ENCODE measurements at places on chromosomes 6 and 20.

GRCh38 chr6:169163411-169163901, 90.2 kb downstream of the THBS2 start:
- no peak for DNase-seq

- DNase-seq = no peak
Measured at GRCh38 chr6:84346372-84346771, 118.9 kb upstream of the CEP162 start.

GRCh38 chr20:8082025-8082424, 50.0 kb upstream of the PLCB1 start:
- DNase-seq = no peak

DNA sequence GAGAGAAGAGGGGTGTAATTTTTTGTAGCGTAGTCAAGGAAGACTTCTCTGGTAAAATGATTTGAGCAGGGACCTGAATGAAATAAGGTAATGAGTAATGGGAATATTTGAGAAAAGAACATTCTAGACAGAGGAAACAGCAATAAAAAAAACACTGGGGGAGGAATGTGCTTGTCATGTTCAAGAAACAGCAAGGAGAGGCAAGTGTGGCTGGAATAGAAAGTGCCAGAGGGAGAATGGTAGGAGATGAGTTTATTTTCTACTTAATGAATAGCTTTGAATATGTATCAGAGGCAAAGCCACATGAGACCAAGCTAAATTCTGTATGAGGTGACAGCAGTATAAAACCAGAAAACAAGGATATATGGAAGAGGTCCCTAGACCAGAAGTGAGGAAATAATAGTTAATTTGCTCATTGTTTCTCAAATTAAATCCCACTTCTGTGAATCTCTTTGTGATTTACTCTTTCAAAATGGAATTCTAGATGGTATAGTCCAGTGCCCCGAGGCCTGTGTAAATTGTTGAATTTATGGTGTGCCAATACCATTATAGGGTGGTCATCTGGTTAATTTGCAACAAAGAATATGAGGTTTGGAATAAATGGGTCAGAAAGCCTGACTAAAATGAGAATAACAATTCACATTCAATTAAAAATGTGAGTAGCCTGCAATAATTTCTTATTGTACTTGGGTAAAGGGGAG, 170.2 kb downstream of the CDKAL1 start:
- no peak for DNase-seq

- DNase-seq = no peak
Measured at GRCh38 chr6:131628726-131629125, 684 bp upstream of the MED23 start.

- DNase-seq = no peak
Measured at GRCh38 chr6:89145091-89145955, 532 bp upstream of the PM20D2 start.

DNA sequence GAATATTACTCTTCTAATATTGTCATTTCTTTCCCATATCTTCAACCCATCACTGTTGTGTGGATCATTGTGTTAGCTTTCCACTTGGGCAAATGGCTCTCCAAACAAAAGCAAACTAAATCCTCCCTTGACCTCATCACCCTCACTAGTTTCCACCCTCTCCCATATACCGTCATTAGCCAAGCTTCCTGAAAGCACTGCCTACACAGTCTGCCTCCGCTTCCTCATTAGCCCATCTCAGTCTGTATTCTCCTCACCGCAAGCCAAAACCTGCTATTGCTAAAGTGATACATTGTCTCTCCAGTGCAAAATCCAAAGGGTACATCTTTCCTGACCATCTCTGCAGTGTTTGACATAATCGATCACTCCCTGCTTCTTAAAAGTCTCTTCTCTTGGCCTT, 212.6 kb downstream of the CLIC5 start:
- no peak for DNase-seq

DNA sequence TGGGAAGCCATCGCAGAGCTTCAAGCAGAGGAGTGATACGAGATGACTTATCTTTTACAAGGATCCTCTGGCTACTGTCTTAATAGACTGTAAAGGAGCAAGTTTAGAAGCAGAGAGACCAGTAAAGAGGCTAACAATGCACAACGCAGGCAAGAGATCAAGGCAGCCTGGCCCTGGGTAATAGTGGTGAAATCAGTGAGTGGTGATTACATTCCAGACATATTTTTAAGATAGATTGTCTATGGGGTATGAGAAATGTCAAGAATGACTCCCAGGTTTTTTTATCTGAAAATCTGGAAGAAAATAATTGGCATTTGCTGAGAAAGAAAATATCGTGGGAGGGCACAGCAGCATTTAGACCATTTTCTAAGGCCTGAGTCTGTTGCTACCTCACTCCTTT, 213.6 kb upstream of the HTR1E start:
- no peak for DNase-seq

GRCh38 chr6:84967389-84967788, 203.0 kb upstream of the TBX18 start:
- no peak for DNase-seq

GRCh38 chr6:40346246-40346645, 240.9 kb downstream of the LRFN2 start:
- DNase-seq = no peak

- no peak for DNase-seq
Measured at GRCh38 chr6:98832284-98833056, 1.9 kb upstream of the POU3F2 start.

- no peak for DNase-seq
Measured at GRCh38 chr6:44452725-44453124, 65.2 kb downstream of the CDC5L start.

GRCh38 chr20:10495173-10495572, 60.1 kb downstream of the SLX4IP start:
- DNase-seq = no peak

GRCh38 chr6:158622545-158623190, 21.9 kb downstream of the DYNLT1 start:
- no peak for DNase-seq

DNA sequence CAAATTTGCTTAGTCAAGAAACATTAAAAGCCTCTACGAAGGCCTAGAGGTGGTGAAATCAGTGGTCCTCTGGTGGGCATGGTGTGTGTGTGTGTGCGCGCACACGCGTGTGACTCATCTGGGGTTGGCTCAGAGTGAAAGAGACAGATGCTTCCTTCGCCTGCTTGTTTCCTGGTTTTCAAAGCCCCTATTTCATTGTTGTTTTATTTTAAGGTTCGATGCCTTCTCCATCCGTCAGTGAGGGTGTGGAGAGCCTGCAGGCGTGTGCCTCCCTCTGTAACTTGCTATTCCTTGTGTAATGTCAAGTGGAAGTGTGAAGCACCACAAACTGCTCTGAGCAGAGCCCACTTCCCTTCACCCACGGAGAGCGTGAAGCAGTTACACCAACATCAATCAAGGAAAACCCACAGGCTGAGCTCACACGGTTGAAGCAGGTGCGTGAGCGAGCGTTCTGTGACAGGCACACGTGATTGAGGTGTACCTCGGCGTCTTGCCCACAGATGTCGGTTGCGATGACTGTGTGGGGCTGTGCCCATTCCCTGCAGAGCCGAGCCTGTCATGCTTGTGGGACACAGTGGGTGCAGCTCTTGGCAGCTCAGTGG, 233.9 kb downstream of the PRL start:
- no peak for DNase-seq

DNA sequence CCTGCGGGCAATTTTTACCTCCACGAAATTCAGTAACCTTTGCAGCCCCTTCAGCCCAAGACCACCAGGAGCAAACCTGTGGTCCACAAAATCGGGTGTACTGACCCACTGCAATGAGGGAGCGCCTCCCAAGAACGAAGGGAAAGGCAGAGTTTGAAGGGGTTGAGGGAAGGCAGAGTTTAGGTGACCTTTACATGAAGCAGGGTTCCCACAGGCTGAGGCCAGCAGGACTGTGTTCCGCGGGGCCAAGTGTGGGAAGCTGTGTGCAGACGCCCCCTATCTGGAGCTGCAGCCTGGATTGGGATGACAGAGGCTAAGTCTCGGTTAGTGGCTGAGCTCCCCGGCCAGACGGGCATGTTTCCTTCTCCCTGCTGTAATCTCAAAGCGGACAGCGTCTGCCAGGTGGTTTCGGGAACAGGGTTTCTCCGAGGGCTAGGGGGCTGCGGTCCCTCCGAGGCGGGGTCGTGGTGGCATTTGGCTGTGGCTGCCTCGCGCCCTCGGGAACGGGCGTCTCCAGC, 826 bp upstream of the PYGB start:
- no peak for DNase-seq

GRCh38 chr6:107318100-107318736, 141.1 kb downstream of the PDSS2 start:
- DNase-seq = no peak

DNA sequence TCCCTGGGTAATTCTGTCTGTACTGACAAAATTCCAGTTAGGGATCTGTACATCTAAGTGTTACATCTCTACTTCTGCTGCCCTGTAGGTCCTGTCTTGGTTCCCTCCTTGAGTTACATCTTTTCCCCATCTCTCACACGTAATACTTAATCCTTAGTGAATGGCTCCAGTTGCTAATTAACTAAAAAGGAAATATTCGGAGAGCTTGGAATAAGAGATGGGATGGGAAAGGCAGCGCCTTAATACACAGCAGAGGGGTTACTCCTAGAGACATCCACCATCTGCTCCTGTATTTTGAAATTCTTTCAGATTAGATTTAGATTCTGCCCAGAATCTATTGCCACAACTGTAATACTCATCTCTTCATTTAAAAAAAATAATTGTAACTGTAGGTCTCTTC, 384.0 kb downstream of the SAMD5 start:
- no peak for DNase-seq

DNA sequence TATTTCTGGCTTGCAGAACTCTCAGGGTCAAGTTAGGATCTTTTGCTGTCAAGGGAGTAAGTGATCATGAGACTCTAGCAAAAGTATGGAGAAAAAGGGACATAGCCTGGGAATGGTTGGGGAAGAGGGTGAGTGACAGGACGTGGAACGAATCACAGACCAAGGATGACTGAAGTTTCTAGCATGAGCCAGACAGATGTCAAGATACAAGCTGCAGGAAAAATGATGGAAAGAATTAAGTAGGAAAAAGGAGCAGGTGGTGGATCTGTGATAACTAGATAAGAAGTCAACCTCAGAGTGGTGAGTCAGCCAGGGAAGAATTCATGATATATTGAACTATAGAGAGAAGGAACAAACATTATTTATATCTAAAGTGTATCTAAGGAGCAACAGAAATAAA, 159.8 kb upstream of the SYNDIG1 start:
- DNase-seq = no peak

- DNase-seq = no peak
Measured at GRCh38 chr6:99390896-99391295, 3.1 kb downstream of the COQ3 start.

- DNase-seq = no peak
Measured at GRCh38 chr6:41938590-41939175, 2.9 kb downstream of the CCND3 start.
